Stimulated activated naive CD4-positive, alpha-beta T cell (primary cell): ENCODE measurements at places on chromosomes 7 and 10.

DNA sequence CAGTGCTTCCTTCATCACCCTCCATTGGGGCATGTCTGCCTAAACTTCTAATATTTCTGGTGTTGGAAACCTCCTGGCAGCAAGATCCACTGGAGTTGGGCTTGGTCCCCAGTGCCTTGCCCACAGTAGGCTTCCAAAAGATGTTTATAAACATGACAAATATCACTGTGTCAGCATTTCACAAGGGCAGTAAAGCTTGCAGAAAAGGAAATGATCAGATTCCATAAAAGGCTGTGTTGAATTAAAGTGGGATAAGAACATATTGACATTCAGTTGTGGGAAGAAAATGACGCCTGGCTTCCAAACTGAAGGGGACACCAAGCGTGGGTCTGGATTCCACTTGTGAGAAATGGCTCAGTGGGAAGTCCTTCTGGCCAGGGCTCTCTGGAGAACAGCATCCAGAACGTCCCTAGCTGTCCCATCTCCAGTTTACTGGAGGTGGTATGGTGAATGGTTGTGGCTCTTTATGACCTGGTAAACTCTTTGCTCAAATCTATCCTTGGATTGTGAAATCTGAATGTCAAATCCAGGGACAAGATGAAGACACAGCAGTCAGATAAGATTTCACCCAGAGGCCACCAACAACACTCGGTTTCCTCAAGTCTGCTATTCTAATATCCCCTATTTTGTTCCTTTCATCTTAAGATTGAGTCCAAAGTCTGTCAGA, 287.2 kb downstream of the TNS3 start:
- DNase-seq, result no peak

- no peak for DNase-seq
Observed at GRCh38 chr10:97648562-97649404, 8.3 kb downstream of the PI4K2A start.

- DNase-seq, result no peak
Observed at GRCh38 chr10:77531441-77532001, 106.1 kb downstream of the KCNMA1 start.

GRCh38 chr10:129472696-129473555, 5.9 kb downstream of the MGMT start:
- DNase-seq, result no peak

DNA sequence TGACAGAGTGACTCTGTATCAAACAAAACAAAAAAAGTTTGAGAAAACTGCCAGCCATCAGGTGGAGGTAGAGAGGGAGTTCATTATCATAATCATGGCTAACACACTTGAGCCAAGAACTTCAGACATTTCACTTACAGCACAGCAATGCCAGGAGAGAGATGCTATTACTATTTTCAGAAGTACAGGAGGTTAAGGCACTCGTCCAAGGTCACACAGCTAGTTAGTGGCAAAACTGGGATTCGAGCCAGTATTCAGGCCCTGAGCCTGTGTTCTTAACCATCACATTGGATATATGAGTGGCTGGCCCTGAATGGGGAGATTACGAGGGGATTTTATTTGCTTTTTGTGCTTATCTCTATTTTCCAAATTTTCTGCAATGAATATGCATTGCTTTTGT, 24.8 kb upstream of the UNC5B start:
- no peak for DNase-seq

DNA sequence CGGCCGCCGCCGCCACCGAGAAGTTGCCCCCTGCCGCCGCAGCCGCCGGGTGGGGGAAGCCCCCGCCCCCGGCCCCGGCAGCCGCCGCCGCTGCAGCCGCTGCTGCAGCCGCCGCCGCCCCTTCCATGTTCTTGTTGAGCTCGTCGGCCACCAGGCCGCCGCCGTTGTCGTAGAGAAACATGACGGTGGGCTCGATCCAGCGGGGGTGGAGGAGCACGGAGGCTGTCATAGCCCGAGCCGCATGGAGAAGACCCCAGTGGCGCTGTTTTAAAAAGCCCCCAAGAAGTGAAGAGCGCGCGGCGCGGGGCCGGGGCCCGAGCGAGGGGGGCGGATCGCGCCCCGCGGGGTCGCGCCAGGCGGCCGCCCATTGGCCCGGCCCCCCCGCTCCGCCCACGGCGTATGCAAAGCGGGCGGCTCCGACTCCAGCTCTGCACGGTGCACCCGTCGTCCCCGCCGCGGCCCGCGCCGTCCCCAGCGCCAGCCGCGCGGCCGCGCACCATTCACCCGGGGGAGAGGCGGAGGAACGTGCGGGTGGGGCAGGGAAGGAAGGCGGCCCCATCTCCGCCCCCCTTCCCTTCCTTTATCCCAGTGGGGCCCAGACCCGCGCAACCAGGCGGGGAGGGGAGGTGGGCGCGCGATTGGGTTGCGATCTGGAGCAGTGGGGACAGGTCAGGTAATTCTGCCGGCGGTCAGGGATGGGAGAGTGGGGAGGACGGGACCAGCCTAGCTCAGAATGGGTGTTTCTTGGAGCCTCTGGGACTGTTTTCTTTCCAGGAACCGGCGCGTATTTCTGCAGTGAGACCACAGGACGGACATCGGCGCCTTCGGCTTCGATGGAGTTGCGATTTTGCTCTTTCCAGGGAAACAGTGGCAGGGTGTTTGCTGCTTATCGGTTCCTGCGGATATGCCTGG, at the start of gene HOXA13:
Gene HOXA13, minus strand, starts transcription at position 243 of the 912 bp plus-strand sequence. Its CDS starts 14 bp downstream, at position 229.
- no peak for DNase-seq

GRCh38 chr7:2131800-2132199, 100.9 kb downstream of the MAD1L1 start:
- DNase-seq, result no peak

GRCh38 chr10:118802126-118802793, 47.5 kb upstream of the CACUL1 start:
- DNase-seq, result no peak

GRCh38 chr10:127300868-127301321, 104.5 kb upstream of the INSYN2A start:
- no peak for DNase-seq

- no peak for DNase-seq
Observed at GRCh38 chr10:1035201-1035600, 9.5 kb upstream of the IDI2 start.

GRCh38 chr10:48215486-48216203, 58.9 kb downstream of the FRMPD2 start:
- DNase-seq, result no peak

DNA sequence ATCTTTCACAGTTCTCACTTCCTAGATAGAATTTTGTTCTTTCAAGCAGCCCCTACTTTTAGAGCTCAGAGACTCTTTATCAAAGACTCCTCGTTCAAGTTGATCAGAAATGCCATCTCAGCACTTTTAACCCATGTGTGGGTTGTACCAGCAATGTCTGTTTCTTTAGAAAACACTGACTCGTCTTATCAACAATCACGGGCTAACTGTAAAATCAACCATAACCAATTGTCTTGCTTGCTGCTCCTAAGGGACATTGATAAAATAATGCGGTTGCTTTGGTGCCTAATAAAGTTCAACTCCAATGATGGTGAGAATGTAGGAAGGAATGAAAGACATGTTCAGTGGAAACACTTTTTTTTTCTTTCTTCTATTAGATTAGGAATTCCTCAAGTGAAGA, 12.9 kb upstream of the CDK6 start:
- no peak for DNase-seq

- no peak for DNase-seq
Observed at GRCh38 chr7:28815928-28816373, 142.2 kb downstream of the TRIL start.

DNA sequence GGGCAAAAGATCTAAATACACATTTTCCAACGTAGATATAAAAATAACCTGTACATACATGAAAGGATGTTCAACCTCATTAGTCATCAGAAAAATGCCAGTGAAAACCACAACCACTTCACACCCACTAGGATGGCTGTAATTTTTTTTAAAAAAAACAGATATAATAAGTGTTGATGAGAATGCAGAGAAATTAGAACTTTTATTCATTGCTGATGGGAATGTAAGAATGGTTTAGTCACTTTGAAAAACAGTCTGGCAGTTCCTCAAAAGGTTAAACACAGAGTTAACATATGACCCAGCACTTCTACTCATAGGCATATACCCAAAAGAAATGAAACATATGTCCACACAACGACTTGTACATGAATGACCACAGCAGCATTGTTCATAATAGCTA, 32.3 kb upstream of the PRKCQ start:
- no peak for DNase-seq
